ENCODE measurements at places on chromosomes 3 and 15. TPM values are rescaled to one million over a fixed set of nuclear protein-coding genes. Genes with fewer than 3 reads are reported as not detected.

GRCh38 chr3:133443649-133444422 is 44.0 kb downstream of the BFSP2 start:
- no peak overlapping the region for H3K27ac ChIP-seq
- H3K36me3 ChIP-seq, result peaks cover 8% of the 10 kb centered on the region
- no peaks in the 10 kb centered on the region for H3K27me3 ChIP-seq
- no peak overlapping the region for H3K4me3 ChIP-seq

DNA sequence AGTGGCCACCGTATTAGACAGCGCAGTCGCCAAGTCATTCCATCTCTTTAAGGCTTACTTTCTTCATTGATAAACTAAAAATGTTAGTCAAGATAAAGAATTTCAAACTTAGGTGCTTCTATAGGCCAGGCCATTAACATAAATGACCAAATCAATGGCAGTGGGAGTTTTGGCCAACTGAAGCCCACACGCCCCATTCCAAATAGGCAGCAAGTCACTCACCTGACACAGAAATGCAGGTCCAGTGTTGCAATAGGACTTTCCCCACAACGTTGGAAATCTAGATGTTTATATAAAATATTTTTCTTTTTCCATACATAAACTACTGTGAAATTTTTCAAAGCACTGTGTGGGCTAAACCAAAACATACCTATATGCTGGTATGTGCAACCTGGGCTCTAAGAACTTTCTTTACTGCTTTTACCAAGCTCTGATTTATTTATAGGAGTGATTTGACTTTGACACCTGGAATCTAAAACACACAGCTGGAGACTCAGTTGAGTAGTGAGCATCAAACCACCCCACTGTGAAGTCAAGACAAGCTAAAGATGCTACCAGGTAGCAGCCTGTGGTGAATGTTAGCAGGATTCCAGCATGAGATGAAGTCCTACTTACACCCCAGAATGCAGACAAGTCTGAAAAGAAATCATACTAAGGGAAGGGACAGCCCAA is 15.1 kb downstream of the GOLIM4 start:
- no peak for DNase-seq
- no peaks in the 10 kb centered on the region for H3K36me3 ChIP-seq
- H3K4me1 ChIP-seq, result no peaks in the 10 kb centered on the region
- H3K27ac ChIP-seq, result no peak overlapping the region

- H3K27ac ChIP-seq, result no peak overlapping the region
These were observed 49.0 kb upstream of the DCLK3 start for GRCh38 chr3:36813305-36813704.

DNA sequence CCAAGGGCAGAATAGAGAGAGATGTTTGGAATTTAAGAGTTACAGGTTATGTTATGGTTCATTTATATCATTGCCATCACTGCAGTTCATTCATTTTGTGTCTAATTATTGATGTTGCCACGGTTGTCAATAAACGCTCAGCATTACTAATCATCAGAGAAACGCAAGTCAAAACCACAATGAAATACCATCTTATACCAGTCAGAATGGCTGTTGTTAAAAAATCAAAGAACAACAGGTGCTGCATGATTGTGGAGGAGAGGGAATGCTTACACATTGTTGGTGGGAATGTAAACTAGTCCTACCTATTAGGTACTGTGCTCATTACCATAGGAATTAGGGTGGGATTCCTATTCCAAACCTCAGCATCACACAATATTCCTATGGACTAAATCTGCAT is 350.5 kb downstream of the TIGIT start:
- no peaks in the 10 kb centered on the region for H3K27me3 ChIP-seq
- DNase-seq, result no peak
- no peak overlapping the region for H3K27ac ChIP-seq

DNA sequence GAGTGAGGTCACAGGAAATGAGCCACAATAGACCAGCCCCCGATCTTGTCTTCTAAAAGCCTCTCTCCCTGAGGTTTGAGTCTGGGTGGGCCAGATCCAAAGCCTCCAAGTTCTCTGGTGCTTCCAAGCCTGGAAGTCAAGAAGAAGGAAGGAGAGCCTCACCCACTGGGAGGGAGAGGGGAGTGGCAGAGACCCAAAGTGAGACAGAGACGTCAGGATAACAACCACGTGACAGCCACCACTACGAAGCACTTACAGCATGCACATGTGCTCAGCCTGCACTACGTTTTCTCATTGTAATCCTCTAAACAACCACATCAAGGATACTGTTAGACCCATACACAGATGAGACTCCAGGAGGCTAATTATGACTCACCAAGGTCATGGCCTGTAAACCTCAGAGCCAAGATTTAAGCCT is 197.3 kb upstream of the LINGO1 start:
- peaks cover 2% of the 10 kb centered on the region for H3K27me3 ChIP-seq
- H3K4me3 ChIP-seq, result no peak overlapping the region
- no peaks in the 10 kb centered on the region for H3K36me3 ChIP-seq
- H3K4me1 ChIP-seq, result peaks cover 4% of the 10 kb centered on the region
- DNase-seq, result peak; percentile 14
- no peak overlapping the region for H3K27ac ChIP-seq

DNA sequence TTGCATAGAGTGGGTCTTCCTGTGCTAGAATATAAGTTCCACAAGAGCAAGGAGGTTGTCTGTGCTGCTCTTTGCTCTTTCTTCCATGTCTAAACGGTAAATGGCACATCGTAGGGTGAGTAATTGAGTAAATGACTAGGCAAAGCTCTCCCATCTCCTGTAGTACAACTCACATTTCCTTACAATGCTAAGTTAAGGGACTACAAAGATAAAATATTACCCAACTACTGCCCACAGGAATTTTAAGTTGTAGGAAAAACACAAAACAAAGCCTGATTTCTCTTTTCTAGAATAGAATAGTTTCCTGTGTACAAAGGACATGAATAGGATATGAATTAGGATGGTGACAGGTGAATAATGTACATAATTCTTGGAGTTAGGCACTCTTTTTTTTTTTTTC is 19.9 kb upstream of the LRIG1 start:
- peaks cover 25% of the 10 kb centered on the region for H3K27me3 ChIP-seq
- no peak overlapping the region for H3K4me3 ChIP-seq
- H3K4me1 ChIP-seq, result peaks cover 3% of the 10 kb centered on the region
- H3K27ac ChIP-seq, result no peak overlapping the region

DNA sequence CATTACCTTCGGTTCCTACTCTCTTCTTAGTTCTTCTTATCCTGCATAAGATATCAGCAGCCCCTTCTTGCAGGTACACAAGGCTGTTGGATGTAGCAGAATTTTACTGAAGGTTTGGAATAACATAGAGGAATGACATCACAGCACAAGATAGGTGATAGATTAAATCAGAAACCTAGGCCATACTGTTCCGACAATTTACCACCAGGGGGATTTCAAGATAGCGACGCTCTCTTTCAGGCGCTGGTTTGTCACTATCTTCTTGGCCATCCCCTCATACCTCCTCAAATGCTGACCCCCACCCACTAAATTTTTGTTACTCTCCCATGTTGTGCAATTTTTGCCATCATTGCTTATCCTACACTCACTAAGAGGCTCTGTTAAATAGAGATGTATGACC is 3.5 kb downstream of the SIDT1 start:
- peaks cover 39% of the 10 kb centered on the region for H3K36me3 ChIP-seq
- peak overlapping the region; percentile 44 for H3K4me3 ChIP-seq
- peaks cover 47% of the 10 kb centered on the region for H3K4me1 ChIP-seq
- H3K27me3 ChIP-seq, result no peaks in the 10 kb centered on the region
- H3K27ac ChIP-seq, result no peak overlapping the region

The INKA1 gene
- total RNA-seq, result 1.3 TPM

DNA sequence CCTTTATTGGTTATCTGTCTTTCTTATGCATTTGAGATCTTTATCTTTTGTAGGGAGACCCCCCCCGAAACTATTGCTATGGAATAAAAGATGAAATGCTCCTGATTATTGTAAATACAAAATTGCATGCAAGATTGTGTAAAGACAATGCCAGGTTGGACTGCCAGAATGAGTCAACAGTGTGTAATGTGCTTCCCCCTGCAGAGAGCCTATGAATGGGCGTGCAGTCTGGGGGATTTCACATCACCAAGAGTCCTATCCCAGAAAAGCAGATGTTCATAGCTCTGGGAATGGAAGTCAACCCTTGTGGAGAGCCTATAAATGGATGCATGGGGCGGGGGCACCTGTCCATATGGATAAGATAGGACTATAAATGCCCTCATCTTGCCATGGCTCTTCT is 584.3 kb downstream of the NSUN3 start:
- DNase-seq, result no peak
- H3K27me3 ChIP-seq, result no peaks in the 10 kb centered on the region
- no peak overlapping the region for H3K27ac ChIP-seq
- H3K4me1 ChIP-seq, result no peaks in the 10 kb centered on the region
- H3K36me3 ChIP-seq, result no peaks in the 10 kb centered on the region
- no peak overlapping the region for H3K4me3 ChIP-seq

DNA sequence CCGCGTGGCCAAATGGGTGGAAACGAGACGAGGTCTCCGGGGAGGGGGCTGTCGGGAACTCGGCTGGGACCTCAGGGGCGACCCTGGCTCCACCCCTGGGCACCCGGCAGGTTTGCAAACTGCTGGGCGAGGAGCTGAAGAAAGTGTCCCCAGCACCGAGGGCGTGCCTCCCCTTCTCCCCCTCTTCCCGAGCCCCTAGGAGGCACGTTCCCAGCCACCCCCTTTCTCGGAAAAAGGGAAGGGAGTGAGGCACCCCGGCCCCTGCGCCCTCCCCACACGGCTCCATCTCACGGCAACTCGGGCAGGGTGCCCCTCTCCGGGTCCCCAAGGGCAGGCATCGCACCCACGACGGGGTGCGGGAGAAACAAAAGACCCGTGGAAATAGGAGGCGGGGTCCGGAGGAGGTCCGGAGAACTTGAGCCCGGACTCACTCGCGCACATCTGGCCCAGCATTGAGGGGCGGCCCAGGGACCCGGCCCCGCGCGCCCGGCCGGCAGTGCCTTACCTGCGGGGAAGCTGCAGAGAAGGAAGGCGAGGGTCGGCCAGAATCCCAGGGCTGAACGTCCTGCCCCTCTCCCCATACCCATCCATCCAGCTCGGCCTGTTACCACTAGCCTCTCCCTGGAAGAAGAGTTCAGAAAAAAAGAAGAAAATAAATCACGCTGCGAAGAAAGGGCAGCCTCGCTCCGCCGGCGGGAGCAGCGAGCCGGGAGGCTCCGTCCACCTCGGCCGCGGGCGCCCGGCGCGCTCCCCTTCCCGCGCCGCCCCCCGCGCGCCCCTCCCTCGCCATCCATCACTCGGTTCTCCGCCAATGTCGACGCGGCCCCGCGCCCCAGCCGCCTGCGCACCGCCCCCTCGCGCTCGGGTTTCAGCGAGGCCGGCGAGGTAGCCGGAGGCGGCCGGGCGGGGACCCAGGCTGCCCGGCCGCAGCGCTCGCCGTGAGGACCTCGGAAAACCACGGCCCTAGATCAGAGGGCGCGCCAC is 16.3 kb downstream of the RGMA start:
- H3K27me3 ChIP-seq, result peaks cover 60% of the 10 kb centered on the region
- no peak for DNase-seq
- no peaks in the 10 kb centered on the region for H3K36me3 ChIP-seq
- H3K27ac ChIP-seq, result no peak overlapping the region

DNA sequence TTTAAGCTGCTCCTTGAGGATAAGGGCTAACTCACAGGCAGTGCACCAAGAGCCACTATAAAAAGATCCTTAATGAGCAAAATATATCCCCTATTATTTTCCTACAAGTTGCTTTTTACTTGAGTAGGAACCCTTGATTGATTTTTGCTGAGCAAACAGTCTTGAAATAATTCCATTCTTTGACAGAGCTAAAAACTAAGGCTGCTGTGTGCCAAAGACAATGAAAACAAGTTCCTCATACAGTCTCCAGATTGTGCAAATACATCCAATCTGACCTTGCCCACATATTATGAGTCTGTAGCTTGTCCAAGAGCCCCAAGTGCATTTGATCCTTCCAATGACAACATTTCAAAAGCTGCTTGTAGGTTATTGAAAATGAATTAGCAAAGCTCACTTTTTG is 15.0 kb downstream of the PRKAR2A start:
- H3K27me3 ChIP-seq, result no peaks in the 10 kb centered on the region
- H3K36me3 ChIP-seq, result peaks cover 11% of the 10 kb centered on the region
- H3K4me1 ChIP-seq, result peaks cover 1% of the 10 kb centered on the region
- no peak overlapping the region for H3K27ac ChIP-seq
- no peak for DNase-seq

The SAMMSON gene
- not detected for total RNA-seq

- H3K27me3 ChIP-seq, result no peaks in the 10 kb centered on the region
- DNase-seq, result no peak
- no peaks in the 10 kb centered on the region for H3K36me3 ChIP-seq
- H3K4me3 ChIP-seq, result no peak overlapping the region
- H3K4me1 ChIP-seq, result no peaks in the 10 kb centered on the region
- H3K27ac ChIP-seq, result no peak overlapping the region
These were observed 563.7 kb downstream of the NSUN3 start for GRCh38 chr3:94626573-94626972.

DNA sequence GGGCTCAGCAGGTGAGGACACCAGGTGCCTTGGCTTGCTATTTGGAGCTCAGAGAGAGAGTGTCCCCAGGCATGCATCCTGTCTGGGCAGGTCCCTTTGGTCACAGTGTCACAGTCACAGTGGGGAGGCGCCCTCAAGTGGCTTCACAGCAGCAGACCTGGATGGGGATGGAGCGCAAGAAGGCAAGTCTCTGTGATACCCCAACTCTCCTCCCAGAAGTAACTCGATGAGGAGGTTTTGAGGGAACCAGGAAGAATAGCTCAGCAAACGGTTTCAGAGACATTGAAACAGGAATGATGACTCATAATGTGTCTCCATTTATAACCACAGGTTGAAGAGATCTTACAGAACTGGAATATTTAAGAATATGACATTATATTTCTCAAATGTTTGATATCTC is 66.5 kb upstream of the SH3GL3 start:
- peak; percentile 52 for DNase-seq
- H3K36me3 ChIP-seq, result no peaks in the 10 kb centered on the region
- H3K27ac ChIP-seq, result no peak overlapping the region
- peaks cover 35% of the 10 kb centered on the region for H3K27me3 ChIP-seq
- peaks cover 5% of the 10 kb centered on the region for H3K4me1 ChIP-seq

The SLCO2A1 gene
- not detected for total RNA-seq

The UROC1 gene
- total RNA-seq, result not detected

DNA sequence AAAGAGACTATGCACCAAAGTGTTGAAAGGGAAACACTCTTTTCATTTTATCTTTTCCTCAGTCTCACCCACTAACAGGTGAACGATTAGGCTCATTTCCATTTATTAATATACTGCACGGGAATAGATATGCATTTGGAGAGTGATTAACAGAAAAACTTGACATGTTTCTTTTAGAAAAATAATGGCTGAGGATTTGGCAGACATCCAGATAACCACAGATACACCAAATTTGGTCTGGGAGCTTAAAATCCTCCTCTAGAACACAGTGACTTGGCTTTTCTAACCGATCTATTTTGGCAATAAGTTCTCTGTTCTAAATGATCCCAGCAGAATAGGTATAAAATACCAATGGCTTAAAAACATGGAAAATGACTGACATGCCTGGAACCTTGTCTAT is 459.3 kb upstream of the SGO1 start:
- no peak overlapping the region for H3K27ac ChIP-seq
- H3K4me3 ChIP-seq, result no peak overlapping the region
- no peaks in the 10 kb centered on the region for H3K36me3 ChIP-seq
- H3K4me1 ChIP-seq, result no peaks in the 10 kb centered on the region
- no peaks in the 10 kb centered on the region for H3K27me3 ChIP-seq
